Activated naive CD8-positive, alpha-beta T cell treated with anti-CD3 and anti-CD28 coated beads for 36 hours (primary cell): ENCODE measurements at places on chromosomes 12 and 14. TPM values are rescaled to one million over a fixed set of nuclear protein-coding genes. Genes with fewer than 3 reads are reported as not detected.
A peak's percentile ranks its signal among the peaks of the same experiment; 100 is the strongest.

GRCh38 chr12:14957551-14958168 is 3.7 kb downstream of the ARHGDIB start:
- H3K4me1 ChIP-seq = peaks cover 52% of the 10 kb centered on the region
- H3K27me3 ChIP-seq = no peaks in the 10 kb centered on the region
- peak overlapping the region; percentile 97 for H3K27ac ChIP-seq
- peaks cover 51% of the 10 kb centered on the region for H3K36me3 ChIP-seq

DNA sequence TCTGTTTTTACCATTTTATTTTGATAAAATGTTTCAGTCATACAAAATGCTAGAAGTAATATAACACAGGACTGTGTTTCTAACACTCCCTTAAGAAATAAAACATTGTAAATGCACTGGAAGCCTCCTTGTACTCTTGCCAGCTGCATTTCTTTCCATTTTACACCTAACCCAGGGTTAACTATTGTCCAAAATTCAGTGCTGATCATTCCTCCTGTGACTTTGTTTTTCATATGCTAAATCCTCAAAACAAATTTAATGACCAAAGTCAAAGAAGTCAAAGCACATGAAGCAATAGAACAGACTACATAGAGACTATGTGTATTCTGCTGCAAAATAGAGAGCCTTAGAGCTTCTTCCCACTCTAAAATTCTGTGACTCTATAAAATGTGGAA is 420.3 kb upstream of the PRICKLE1 start:
- no peak overlapping the region for H3K4me3 ChIP-seq
- no peaks in the 10 kb centered on the region for H3K36me3 ChIP-seq
- no peak for DNase-seq
- no peaks in the 10 kb centered on the region for H3K27me3 ChIP-seq

GRCh38 chr12:52087961-52088820 is 8.7 kb downstream of the SMIM41 start:
- H3K27ac ChIP-seq = no peak overlapping the region
- H3K27me3 ChIP-seq = peaks cover 47% of the 10 kb centered on the region
- DNase-seq = no peak
- H3K4me1 ChIP-seq = peaks cover 3% of the 10 kb centered on the region
- H3K36me3 ChIP-seq = no peaks in the 10 kb centered on the region
- H3K4me3 ChIP-seq = no peak overlapping the region

- no peaks in the 10 kb centered on the region for H3K4me1 ChIP-seq
- no peaks in the 10 kb centered on the region for H3K27me3 ChIP-seq
- H3K27ac ChIP-seq = no peak overlapping the region
- DNase-seq = no peak
- no peak overlapping the region for H3K4me3 ChIP-seq
These were observed 15.8 kb upstream of the PPM1A start for GRCh38 chr14:60233251-60233650.

DNA sequence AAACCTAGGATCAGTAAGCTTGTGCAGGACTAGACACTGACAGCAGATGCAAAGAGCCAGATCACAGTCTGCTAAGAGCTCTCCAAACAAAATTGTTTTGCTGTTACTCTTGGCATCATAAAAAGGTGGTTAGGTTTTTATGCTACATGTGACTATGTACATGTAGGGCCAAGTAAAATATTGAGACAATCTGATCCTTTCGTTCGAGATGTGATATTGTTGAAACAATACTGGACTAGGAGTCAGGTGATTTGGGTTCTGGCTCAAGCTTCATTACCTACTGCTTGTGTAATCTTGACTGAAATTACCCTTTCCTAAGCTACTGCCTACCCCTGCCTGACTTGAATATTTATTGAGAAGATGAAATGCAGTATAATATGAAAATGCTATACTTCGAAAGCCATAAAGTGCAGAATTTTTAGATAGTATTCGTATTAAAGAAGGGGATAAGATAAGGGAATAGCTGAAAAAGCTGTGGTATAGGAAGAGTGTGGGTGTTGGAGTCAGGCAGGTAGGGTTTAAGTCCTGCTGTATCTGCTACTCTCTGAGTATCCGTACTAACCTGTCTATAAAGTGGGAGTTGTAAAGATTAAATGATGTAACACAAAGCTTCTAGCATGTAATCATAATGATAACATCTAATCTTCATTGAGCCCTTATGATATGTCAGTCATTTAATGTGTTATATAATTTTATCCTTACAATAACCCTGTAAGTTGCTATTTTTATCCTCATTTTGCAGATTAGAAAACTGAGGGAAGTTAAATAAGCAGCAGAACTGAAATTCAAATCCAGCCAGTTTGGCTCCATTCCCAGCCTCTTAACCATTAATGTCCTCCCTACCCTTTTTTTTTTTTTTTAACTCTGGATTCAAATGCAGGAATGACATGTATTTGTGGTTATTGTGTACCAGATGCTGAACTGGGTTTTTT is 38.6 kb upstream of the ATF1 start:
- H3K27me3 ChIP-seq = no peaks in the 10 kb centered on the region
- H3K4me3 ChIP-seq = no peak overlapping the region
- H3K4me1 ChIP-seq = peaks cover 4% of the 10 kb centered on the region
- H3K36me3 ChIP-seq = peaks cover 24% of the 10 kb centered on the region

DNA sequence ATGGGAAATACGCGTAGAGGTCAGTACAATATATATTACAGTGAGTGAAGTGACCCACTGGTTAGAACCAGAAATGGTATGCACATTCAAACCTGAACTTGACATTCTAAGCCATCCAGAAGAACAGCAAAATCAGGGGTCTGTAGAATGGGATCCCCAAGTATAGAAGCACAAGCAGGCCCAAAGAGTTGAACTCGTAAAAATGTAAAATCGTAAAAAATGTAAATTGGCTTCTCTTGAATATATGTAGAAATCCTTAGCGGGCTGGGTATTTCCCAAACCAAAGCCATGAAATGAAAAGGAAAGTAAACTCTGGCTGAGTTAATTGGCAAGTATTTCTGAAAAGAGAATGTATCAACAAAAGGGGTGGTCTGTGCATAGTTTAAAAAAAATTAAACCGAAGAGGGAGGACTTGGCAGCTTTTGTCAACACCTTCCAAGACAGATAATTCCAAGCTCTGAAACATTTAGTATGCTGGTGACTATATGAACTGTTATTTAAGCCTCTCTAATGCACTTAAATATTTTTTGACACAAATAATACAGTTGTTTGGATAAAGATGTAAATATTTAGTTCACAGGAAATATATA is 1505.6 kb upstream of the FLRT2 start:
- no peak for DNase-seq
- no peak overlapping the region for H3K27ac ChIP-seq
- H3K4me1 ChIP-seq = no peaks in the 10 kb centered on the region
- H3K36me3 ChIP-seq = no peaks in the 10 kb centered on the region
- no peaks in the 10 kb centered on the region for H3K27me3 ChIP-seq

DNA sequence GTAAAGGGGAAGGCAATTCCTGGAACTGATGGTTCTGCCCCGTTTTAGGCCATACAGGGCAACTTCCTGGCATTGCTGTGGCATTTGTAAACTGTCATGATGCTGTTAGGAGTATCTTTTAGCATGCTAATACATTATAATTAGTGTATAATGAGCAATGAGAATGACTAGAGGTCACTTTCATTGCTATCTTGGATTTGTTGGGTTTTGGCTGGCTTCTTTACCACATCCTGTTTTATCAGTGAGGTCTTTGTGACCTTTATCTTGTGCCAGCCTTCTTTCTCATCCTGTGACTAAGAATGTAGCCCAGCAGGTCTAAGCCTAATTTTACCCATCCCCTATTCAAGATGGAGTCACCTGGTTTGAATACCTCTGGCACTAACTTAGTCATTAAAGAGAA is 51.2 kb downstream of the TESPA1 start:
- H3K27ac ChIP-seq = peak overlapping the region; percentile 96
- peaks cover 55% of the 10 kb centered on the region for H3K4me1 ChIP-seq
- H3K36me3 ChIP-seq = peaks cover 72% of the 10 kb centered on the region
- H3K4me3 ChIP-seq = no peak overlapping the region
- no peak for DNase-seq

DNA sequence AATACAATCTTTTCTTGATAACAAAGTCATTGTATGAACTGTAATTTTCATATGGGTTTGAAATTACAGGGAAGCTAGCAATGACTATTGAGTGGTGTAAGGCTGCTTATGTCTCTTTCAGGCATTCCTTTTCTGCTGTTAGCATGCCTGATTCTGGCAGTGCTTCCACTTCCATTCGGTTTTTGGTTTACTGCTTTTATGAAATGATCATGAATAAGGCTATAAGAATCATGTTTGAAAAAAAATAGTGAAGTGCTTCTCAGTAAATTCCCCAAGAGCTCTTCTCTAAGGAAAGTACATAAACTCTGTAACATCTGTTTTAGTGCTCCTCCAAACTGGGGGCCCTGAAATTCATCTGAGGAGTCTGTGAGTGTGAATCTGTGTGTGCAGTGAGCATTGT is 434.0 kb upstream of the RGS6 start:
- H3K27me3 ChIP-seq = no peaks in the 10 kb centered on the region
- no peak overlapping the region for H3K4me3 ChIP-seq
- peaks cover 26% of the 10 kb centered on the region for H3K4me1 ChIP-seq
- DNase-seq = no peak
- H3K27ac ChIP-seq = peak overlapping the region; percentile 56
- H3K36me3 ChIP-seq = peaks cover 16% of the 10 kb centered on the region

GRCh38 chr12:16323638-16324037 is 23.8 kb upstream of the MGST1 start:
- no peaks in the 10 kb centered on the region for H3K4me1 ChIP-seq
- no peak for DNase-seq
- no peaks in the 10 kb centered on the region for H3K27me3 ChIP-seq
- no peaks in the 10 kb centered on the region for H3K36me3 ChIP-seq
- H3K4me3 ChIP-seq = no peak overlapping the region
- no peak overlapping the region for H3K27ac ChIP-seq

DNA sequence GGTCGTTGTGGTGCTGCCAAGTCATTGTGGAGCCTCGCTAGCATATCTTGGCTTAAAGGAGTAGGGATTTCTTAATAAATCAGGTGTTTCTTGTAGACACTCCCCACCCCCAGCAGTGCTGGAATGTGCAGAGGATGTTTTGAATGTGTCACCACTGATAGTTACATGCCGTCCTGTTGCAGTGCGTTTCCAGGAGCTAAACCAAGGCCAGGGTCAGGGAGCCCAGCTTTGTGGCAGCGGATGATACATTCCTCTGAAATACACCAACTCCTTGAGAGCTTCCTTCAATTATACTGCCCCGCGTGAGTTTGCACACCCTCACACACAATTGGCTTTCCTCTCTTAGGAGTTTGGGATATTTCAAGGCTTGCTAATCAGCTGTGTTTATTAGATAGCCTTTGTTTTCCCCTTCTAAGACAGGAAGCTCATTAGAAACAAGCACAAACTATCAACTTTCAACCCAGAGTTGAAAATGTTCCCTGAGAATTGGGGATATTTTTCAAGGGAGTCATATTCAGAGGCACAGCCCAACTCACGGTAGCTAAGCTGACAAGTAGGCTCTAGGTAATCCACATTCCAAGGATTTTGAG is 154.9 kb downstream of the C12orf75 start:
- H3K36me3 ChIP-seq = no peaks in the 10 kb centered on the region
- no peak overlapping the region for H3K27ac ChIP-seq
- no peak for DNase-seq
- no peak overlapping the region for H3K4me3 ChIP-seq
- no peaks in the 10 kb centered on the region for H3K27me3 ChIP-seq
- H3K4me1 ChIP-seq = no peaks in the 10 kb centered on the region

DNA sequence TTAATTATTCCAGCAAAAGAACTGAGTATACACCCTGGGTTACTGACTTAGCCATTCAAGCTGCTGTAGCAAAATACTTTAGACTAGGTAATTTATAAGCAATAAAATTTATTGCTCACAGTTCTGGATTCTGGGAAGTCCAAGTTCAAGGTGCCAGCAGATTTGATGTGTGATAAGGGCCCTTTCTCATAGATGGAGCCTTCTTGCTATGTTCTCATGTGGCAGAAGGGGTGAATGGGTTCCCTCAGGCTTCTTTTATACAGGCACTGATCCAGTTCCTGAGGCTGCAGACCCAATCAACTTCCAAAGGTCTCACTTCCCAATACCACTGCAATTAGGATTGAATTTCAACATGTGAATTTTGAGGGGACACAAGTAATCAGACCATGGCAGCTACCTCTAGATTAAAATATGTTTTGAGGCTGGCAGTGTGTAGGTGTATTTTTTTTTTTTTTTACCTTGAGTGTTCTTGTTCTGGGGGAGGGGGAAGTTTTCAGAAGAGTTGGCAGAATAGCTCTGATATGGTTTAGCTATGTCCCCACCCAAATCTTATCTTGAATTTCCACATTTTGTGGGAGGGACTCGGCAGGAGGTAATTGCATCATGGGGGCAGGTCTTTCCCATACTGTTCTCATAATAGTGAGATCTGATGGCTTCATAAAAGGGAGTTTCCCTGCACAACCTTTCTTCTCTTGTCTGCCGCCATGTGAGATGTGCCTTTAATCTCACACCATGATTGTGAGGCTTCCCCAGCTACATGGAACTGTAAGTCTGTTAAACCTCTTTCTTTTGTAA is 178.2 kb downstream of the RASSF9 start:
- H3K27me3 ChIP-seq = no peaks in the 10 kb centered on the region
- no peaks in the 10 kb centered on the region for H3K4me1 ChIP-seq
- H3K36me3 ChIP-seq = no peaks in the 10 kb centered on the region
- no peak for DNase-seq
- H3K27ac ChIP-seq = no peak overlapping the region

- peaks cover 5% of the 10 kb centered on the region for H3K36me3 ChIP-seq
- peaks cover 45% of the 10 kb centered on the region for H3K4me1 ChIP-seq
- DNase-seq = no peak
- H3K4me3 ChIP-seq = no peak overlapping the region
- no peaks in the 10 kb centered on the region for H3K27me3 ChIP-seq
These were observed 19.1 kb upstream of the BTG1 start for GRCh38 chr12:92164712-92165111.

DNA sequence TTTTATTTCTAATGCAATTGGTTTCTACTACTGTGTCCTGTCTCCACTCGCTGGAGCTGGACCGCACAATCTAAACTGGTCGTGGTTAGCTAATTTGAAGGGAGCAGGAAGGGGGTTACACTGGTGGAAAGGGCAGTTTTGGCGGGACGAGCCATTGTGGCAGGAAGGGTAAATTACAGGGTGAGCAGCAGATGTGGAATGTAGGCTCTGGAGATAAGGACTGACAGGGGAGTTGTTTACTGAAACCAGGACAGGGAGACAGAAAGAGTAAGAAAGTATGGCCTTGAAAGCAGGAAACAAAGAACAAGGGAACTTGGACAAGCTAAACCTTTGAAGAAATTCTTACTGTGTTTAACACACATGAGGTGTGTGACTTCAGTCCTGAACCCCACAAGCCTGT is 147.8 kb downstream of the ATXN7L3B start:
- H3K36me3 ChIP-seq = no peaks in the 10 kb centered on the region
- H3K27ac ChIP-seq = no peak overlapping the region
- no peak for DNase-seq
- no peaks in the 10 kb centered on the region for H3K4me1 ChIP-seq
- H3K27me3 ChIP-seq = peaks cover 5% of the 10 kb centered on the region

- peak within 1 kb of the TSS; percentile 95 for H3K27ac ChIP-seq
- peak within 1 kb of the TSS; percentile 96 for H3K4me3 ChIP-seq
- H3K27me3 ChIP-seq = no peaks in the 10 kb centered on the region
- DNase-seq = peak; percentile 86
- peaks cover 48% of the 10 kb centered on the region for H3K4me1 ChIP-seq
- peaks cover 10% of the 10 kb centered on the region for H3K36me3 ChIP-seq
These were observed at the start of gene SEC23A for GRCh38 chr14:39102969-39103957. Gene SEC23A, minus strand, starts transcription at chr14:39103235. Its CDS starts 7,117 bp downstream, at chr14:39096118.

Gene GLIPR1L1
- not detected for total RNA-seq

Gene IFI27
- 2.4 TPM for total RNA-seq

Gene IQSEC3
- 3.6 TPM for total RNA-seq

Gene C2CD5
- total RNA-seq = 29.7 TPM

Gene DNAI7
- not detected for total RNA-seq

Gene TMEM179
- total RNA-seq = not detected

Gene PUS7L
- 32.4 TPM for total RNA-seq

Gene LRRC9
- total RNA-seq = 0.66 TPM
